ENCODE measurements at places on chromosomes 3 and 15.

GRCh38 chr3:182902236-182902635 lies 78.1 kb downstream of the DCUN1D1 start:
- DNase-seq, result no peak

DNA sequence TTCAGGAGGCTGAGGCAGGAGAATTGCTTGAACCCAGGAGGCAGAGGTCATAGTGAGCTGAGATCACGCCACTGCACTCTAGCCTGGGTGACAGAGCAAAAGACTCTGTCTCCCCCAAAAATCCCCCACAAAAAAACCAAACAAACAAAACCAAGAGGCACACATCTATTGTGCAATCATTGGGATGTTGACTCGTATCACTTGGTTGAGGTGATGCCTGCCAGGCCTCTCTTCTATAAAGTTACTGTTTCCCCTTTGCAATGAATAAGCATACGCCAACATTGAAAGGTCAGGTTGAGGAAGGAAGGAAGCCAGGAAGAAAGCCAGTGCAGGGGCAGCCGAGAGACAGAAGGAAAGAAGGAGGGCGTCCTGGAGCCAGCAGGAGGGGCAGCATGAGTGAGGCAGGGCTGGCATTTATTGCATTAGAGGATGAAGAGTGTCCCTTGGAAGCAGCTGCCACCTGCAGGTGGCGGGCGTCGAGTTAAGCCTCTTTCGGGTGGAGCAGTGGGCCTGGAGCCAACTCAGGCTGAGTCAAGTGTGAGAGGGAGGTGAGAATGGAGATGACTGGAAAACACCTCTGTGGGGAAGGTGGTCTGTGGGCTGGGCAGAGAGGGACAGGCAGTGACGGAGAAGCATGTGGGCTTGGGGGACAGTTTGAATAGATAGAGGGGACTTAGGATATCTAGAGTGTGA lies 8.3 kb upstream of the CSPG4 start:
- DNase-seq, result peak; percentile 80

DNA sequence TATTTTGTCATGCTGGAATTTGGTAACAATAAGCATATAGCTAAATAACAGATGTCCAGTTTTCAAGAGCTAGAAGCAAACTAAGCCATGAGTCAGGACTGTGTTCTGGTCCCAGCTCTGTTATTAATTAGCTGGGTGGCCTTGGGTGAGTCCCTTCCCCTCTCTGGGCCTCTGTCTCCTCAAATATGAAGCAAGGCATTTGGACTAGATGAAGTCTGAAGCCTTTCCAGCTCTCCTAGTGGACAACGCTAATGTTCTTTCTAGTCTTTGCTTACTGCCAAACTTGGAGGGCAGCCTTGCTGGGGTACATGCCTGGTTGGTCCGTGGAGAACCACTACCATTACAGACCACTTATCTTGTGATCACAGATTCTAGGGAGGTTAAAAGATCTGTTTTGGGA lies 127.6 kb downstream of the DUT start:
- no peak for DNase-seq

DNA sequence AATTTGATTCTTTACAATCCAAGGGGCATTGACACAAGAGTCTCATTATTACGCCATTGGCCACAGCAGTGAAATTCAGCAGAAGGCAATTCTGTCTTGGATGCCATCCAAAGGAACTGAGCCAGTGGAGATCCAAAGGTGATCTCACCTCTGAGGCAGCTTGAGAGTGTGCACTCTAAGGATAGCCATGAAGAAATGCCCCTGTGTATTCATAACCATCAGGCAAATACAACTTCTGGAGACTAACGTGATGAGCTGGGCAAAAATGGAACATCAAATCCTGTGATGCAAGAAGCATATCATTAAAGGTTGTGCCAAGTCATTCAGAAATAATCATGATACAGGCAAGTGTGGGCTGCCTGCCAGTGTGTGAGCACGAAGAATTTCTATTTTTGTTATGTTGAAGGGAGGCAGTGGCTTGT lies 41.4 kb downstream of the ROBO2 start:
- DNase-seq, result no peak

DNA sequence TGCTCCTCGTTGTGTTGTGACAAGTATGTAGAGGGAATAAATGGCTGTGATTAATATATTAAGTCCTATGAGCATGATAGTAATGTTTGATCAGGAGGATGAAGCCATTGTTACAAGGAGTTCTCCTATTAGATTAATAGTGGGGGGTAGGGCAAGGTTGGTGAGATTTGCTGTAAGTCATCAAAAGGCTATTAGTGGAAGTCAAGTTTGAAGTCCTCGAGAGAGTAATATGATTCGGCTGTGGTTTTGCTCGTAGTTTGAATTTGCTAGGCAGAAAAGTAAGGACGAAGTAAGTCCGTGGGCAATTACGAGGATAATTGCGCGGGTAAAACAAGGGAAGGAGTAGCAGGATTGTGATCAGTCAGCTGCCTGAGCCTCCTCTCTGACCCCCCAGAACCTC lies 26.0 kb upstream of the BUB1B start:
- DNase-seq, result no peak

DNA sequence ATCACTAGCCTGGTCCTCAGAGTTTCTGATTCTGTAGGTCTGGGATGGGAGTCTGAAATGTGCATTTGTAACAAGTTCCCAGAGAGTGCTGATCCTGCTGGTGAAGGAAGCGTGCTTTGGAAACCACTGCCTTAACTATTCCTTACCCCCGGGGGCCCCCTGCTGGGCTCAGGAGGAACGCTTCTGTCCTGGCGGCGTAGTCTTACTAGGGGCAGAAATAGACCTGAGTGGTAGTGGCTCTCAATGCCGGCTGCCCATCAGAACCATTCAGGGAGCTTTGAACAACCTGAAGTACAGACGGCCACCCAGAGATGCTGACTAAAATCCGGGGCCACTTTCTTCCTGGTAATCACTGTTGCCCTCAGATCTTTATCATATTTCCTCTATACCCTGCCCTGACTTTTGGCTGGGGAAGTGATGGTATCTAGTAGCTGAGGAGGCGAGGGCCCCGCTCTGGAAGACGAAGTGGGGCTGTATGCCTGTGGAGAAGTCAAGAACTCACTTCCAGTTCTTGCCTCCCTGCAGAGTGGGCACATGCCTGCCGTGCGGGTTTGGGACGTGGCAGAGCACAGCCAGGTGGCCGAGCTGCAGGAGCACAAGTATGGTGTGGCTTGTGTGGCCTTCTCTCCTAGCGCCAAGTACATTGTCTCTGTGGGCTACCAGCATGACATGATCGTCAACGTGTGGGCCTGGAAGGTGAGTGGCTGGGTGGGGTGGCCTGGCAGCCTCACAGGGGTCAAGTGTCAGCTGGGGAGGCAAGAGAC lies 16.3 kb upstream of the JMJD7 start:
- DNase-seq, result peak; percentile 79

GRCh38 chr3:27511724-27512422 lies 27.7 kb upstream of the SLC4A7 start:
- no peak for DNase-seq

GRCh38 chr3:4478261-4478660 lies 11.2 kb upstream of the SUMF1 start:
- no peak for DNase-seq

DNA sequence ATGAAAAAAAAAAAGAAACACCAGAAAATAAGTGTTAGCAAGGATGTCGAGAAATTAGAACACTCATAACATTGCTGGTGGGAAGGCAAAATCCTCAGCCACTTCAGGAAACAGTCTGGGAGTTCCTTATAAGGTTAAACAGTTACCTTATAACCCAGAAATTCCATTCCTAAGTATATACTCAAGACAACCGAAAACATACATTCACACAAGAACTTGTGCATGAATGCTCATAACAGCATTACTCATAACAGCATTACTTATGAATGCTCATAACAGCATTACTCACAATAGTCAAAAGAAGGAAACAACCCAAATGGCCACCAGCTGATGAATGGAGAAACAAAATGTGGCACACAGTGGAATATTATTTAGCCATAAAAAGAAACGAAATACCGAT lies 34.8 kb upstream of the DCP1A start:
- DNase-seq, result no peak

DNA sequence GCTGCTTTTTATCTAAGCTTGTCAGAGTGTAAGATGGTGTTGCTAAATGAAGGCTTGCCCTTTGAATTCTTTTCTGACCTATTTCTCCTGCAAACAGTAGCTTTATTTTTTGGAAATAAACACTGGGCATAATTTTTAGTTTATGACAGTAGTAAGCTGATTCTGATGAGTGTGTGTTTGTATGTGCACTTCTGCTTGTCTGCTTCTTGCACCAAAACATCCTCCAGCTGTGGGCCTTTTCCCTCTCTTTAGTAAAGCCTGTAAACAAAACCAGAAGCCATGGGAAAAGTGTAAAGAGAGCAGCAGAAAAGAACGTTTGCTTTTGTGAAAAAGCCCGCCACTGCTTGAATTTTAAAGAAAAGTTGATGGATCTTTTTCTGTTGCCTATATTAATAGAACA lies 136.4 kb upstream of the IL12A start:
- no peak for DNase-seq

- DNase-seq, result no peak
These were observed 404.3 kb downstream of the AGBL1 start for GRCh38 chr15:86483936-86484335.

- no peak for DNase-seq
These were observed 75.4 kb upstream of the ROBO1 start for GRCh38 chr3:79843180-79843579.

All from hematopoietic multipotent progenitor cell treated with erythropoietin and hydrocortisone succinate and interleukin-3 and kit ligand, for 17 days (in vitro differentiated cells).